SHP77 (cell line): ENCODE measurements at places on chromosomes 6 and 20.

GRCh38 chr6:154611847-154612246 is 101.4 kb upstream of the CNKSR3 start:
- DNase-seq = no peak

- no peak for DNase-seq
Observed at GRCh38 chr20:21503345-21503744, 10.5 kb downstream of the NKX2-2 start.

DNA sequence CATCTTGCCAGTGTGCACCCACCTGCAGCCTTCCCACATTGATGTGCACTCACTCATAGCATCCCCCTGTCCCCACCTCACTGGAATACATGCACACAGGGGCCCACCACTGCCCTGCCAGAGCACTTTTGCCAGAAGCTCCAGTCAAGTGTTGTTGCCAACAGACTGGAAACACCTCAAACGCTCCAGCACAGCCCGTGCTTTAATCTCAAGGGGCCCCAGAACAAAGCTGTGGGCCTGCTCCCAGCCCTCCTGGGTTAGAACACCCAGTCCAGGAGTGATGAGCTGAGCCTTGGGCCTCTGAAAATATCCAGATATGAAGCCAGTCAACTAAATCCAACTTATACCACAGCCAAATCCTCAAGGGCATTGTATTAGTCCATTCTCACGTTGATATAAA is 77.1 kb downstream of the CYP39A1 start:
- DNase-seq = no peak

- no peak for DNase-seq
Observed at GRCh38 chr6:135141728-135142127, 39.4 kb upstream of the MYB start.

DNA sequence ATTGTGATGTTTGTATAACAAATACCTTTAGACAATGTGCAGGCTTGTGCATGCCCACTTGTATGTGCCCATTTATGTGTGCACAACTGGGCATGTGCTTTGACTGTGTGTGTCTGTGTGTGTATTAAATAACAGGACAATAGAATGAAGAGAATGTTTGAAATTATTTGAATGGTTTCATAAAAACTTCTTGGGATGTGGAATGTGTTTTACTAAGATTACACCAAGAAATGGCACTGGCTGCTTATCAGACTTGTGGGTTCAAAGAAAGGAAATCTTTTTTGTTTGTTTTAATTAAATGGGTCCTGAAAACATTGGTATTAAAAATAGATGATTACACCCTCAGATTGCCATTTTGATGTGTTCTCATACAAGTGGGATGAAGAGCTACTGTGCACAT is 191.6 kb upstream of the CCN2 start:
- DNase-seq = no peak

DNA sequence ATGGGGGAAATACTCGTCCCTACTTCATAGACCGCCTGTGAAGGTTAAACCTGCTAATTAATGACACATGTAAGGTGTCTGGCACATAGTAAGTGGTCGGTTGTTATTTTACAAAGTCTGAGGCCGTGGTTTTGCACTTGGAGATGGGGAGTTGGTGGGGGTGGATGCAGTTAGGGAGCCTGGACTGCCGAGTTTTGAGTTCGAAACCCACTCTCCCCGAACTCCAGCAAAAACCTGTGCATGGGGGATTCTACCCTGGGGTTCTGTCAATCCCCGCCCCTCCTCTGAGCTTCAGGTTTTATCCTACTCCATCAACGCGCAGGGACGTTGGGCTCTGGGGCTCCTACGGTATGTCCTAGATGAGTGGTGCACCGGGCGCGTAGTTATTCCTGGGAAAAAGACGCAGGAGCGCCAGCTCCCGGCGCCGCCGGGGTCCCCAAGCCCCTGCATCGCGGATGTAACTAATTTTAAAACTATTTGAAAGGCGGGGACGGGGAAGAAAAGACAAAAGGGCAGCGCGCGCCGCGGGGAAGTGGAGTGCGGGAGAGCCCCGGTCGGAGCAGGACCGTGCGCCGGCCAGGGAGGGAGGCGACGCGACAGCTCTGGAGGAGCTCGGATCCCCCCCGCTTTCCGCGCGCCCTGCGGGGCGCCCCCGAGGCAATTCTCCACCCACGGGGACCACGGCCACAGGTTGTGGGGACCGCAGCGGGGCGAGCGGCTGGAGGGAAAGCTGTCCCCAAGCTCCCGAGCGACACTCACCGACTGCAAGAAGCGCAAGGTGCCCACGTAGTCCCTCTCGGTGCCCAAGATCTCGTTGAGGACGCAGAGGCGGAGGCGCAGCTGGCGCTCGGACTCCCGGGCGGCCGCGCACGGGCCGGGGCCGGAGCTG is 672 bp downstream of the PREX1 start:
- no peak for DNase-seq

- DNase-seq = no peak
Observed at GRCh38 chr6:100226811-100227210, 232.8 kb upstream of the MCHR2 start.

DNA sequence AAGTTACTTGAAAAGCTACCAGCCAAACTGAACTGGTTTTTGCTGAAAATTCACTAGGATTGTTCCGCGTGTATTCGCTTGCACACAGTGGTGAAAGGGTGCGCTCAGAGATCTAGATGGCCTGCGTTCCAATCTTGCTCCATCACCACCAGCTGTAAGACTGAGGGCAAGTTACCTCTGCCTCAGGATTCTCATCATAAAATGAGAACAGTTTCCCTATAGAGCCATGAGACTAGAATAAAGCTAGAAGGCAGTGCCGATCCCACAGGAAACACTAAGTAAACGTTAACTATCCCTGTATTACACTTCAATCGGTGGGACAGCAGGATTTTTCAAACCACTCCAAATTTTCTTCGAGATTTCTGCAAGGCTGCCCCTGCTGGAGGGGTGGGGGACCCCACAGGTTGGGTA is 838 bp downstream of the AHCY start:
- no peak for DNase-seq

- DNase-seq = no peak
Observed at GRCh38 chr20:24235296-24236175, 233.9 kb upstream of the SYNDIG1 start.

- DNase-seq = no peak
Observed at GRCh38 chr6:12403201-12403826, 113.2 kb downstream of the EDN1 start.

- no peak for DNase-seq
Observed at GRCh38 chr6:139943391-139943790, 568.9 kb upstream of the CITED2 start.

GRCh38 chr20:376089-376488 is 4.5 kb upstream of the TRIB3 start:
- DNase-seq = no peak
